ENCODE measurements at places on chromosomes 1 and 21.

DNA sequence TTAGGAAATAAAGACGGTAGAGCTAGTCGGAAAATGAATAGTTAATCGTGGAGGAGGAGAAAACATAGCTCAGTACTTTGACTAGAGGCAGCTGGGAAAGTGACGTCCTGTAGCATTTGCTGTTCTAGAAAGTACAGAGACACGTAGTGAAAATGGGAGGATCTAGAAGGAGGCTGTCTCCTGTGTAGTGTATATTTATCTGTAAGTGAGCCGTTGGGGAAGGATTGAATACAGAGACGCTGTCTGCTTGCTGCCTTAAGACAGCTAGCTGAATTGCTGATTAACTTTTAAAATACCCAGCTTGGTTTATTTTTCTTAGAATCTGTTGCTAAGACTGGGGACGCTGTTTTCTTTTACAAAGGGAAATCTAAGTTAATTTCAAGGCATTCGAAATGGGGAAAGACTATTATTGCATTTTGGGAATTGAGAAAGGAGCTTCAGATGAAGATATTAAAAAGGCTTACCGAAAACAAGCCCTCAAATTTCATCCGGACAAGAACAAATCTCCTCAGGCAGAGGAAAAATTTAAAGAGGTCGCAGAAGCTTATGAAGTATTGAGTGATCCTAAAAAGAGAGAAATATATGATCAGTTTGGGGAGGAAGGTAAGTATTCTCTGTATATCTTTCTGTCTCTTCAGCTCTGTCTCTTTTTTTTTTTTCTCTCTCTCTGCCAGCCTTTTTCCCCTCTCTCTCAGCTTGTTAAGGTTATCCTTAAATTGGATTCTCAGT is at the start of gene DNAJB4:
Gene DNAJB4 (plus strand): TSS at position 221 of the 729 bp plus-strand sequence. CDS start 172 bp downstream, at position 393.
- no peaks in the 10 kb centered on the region for H3K36me3 ChIP-seq
- H3K4me3 ChIP-seq: peak within 1 kb of the TSS; percentile 71
- H3K27ac ChIP-seq: peak within 1 kb of the TSS; percentile 78
- H3K4me1 ChIP-seq: peaks cover 4% of the 10 kb centered on the region
- H3K27me3 ChIP-seq: no peaks in the 10 kb centered on the region

DNA sequence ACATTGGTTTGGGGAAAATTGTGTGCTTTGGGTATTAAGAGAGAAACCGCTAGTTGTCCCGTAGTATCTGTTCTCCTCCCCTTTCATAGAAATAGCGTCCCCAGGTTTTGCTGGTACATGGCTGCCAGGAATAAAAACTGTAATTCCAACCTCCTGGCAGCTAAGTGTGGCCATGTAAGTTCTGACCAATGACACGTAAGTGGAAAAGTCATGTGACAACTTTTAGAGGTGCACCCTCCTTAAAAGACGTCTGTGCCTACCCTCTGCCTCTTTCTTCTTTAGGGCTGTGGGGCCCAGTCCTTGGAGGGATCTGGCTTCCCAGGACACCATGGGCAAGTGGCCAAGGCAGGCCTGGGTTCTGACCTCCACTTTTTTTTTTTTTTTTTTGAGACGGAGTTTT is 59.3 kb downstream of the UMODL1 start:
- DNase-seq: no peak
- H3K36me3 ChIP-seq: no peaks in the 10 kb centered on the region
- peaks cover 6% of the 10 kb centered on the region for H3K27me3 ChIP-seq
- H3K4me1 ChIP-seq: no peaks in the 10 kb centered on the region
- H3K4me3 ChIP-seq: no peak overlapping the region
- no peak overlapping the region for H3K27ac ChIP-seq

DNA sequence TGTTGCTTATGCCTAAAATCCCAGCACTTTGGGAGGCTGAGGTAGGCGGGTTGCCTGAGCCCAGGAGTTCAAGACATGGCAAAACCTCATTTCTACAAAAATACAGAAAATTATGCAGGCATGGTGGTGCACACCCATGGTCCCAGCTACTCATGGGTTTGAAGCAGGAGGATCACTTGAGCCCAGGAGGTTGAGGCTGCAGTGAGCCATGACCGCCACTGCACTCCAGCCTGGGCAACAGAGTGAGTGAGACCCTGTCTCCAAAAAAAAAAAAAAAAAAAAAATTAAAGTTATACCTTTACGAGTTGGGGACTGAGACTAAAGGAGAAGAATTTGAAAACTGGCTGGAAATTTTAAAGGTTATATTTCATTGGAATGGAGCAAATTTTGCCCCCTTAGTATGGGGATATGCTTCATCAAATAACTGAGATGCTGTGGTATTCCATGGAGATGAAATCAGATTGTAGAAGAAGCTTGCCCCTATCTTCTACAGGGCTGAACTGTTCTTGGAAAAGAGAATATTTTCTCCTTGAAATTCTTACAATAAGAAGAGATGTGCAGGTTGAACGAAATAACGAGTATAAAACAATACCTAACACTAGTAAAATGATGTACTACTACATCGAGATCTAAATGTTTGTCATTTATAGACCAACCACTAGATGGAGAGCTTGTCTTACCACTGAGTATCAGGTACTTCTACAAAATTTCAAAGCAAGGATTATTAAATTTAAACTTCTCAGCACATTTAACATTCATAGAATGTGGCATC is 34.9 kb upstream of the SCYL3 start:
- no peaks in the 10 kb centered on the region for H3K36me3 ChIP-seq
- no peaks in the 10 kb centered on the region for H3K4me1 ChIP-seq
- no peak for DNase-seq
- H3K27ac ChIP-seq: no peak overlapping the region
- H3K27me3 ChIP-seq: no peaks in the 10 kb centered on the region

GRCh38 chr1:43184995-43185394 is 12.9 kb downstream of the CFAP57 start:
- H3K4me3 ChIP-seq: no peak overlapping the region
- no peak for DNase-seq
- no peak overlapping the region for H3K27ac ChIP-seq
- no peaks in the 10 kb centered on the region for H3K27me3 ChIP-seq
- no peaks in the 10 kb centered on the region for H3K4me1 ChIP-seq

DNA sequence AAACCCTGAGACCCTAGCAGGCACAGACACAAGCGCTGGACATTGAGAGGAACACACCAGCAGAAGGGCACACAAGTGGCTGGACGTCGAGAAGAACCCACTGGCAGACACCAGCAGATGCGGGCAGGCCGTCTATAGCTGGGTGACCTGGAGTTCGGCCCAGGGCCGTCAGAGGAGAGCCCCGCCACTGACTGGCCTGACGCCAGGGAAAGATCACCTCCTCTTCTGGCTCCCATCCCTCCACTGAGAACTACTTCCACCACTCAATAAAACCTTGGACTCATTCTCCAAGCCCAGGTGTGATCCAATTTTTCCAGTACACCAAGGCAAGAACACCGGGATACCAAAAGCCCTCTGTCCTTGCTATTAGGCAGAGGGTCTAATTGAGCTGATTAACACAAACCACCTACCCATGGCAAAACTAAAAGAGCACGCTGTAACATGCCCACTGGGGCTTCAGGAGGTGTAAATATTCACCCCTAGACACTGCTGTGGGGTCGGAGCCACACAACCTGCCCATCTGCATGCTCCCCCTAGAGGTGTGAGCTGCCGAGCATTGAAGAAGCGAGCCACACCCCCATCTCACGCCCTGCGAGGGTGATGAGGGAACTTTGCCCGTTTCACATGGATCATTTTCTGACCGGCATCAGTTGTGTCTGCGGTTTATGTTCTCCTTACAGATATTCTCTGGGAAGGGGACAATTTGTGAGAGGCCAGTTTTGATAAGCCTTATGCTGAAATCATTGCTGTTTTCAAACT is 104.8 kb downstream of the HLX start:
- no peak for DNase-seq
- no peak overlapping the region for H3K27ac ChIP-seq
- H3K4me1 ChIP-seq: no peaks in the 10 kb centered on the region
- no peaks in the 10 kb centered on the region for H3K36me3 ChIP-seq

DNA sequence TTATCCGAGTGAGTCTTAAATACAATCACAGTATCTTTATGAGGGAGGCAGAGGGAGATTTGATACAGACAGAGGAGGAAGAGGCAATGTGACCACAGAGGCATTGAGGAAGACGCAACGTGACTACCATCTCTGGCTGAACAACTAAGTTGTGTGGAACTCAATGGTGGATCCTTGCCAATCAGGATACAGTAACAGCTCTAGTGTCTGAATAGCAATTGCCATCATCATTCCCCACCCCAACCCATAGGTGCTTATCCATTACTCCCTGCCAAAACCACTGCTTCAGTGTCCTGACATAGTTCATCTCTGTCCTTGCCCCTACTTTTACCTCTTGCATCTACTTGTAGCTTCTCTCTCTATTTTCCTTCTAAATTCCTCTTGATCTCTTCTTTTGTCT is 20.5 kb upstream of the RHBDL2 start:
- H3K4me3 ChIP-seq: no peak overlapping the region
- no peaks in the 10 kb centered on the region for H3K36me3 ChIP-seq
- H3K27ac ChIP-seq: no peak overlapping the region
- peaks cover 5% of the 10 kb centered on the region for H3K4me1 ChIP-seq
- DNase-seq: no peak

- no peak overlapping the region for H3K27ac ChIP-seq
- H3K36me3 ChIP-seq: no peaks in the 10 kb centered on the region
- no peak for DNase-seq
- H3K27me3 ChIP-seq: no peaks in the 10 kb centered on the region
- no peak overlapping the region for H3K4me3 ChIP-seq
Observed at GRCh38 chr1:220274251-220274855, 2.1 kb upstream of the RAB3GAP2 start.

- no peak overlapping the region for H3K27ac ChIP-seq
- no peaks in the 10 kb centered on the region for H3K4me1 ChIP-seq
- DNase-seq: no peak
- peaks cover 3% of the 10 kb centered on the region for H3K27me3 ChIP-seq
Observed at GRCh38 chr1:115429241-115429640, 91.2 kb upstream of the NGF start.

- no peaks in the 10 kb centered on the region for H3K4me1 ChIP-seq
- H3K36me3 ChIP-seq: no peaks in the 10 kb centered on the region
- H3K27me3 ChIP-seq: no peaks in the 10 kb centered on the region
- DNase-seq: no peak
Observed at GRCh38 chr1:239735111-239735510, 348.7 kb downstream of the CHRM3 start.

DNA sequence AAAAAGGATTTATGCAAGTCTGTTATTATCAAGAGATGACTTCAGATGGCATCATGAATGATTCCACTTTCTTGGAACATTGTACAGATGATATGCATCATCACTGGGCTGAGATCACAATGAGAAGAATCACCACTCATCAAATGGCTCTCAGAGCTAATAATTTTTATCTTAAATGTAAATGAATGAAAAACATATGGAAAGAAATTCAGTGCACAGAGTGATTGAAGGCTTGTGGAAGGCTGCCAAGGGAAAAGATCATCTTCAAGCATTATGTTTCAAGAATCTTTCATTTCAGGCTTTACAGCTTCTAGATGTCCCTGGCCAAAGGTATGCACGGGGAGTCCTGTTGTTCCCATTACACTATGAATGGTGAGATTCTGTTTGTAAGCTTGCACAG is 955.7 kb downstream of the TTLL7 start:
- H3K4me3 ChIP-seq: no peak overlapping the region
- no peak overlapping the region for H3K27ac ChIP-seq
- H3K4me1 ChIP-seq: no peaks in the 10 kb centered on the region
- no peaks in the 10 kb centered on the region for H3K36me3 ChIP-seq

DNA sequence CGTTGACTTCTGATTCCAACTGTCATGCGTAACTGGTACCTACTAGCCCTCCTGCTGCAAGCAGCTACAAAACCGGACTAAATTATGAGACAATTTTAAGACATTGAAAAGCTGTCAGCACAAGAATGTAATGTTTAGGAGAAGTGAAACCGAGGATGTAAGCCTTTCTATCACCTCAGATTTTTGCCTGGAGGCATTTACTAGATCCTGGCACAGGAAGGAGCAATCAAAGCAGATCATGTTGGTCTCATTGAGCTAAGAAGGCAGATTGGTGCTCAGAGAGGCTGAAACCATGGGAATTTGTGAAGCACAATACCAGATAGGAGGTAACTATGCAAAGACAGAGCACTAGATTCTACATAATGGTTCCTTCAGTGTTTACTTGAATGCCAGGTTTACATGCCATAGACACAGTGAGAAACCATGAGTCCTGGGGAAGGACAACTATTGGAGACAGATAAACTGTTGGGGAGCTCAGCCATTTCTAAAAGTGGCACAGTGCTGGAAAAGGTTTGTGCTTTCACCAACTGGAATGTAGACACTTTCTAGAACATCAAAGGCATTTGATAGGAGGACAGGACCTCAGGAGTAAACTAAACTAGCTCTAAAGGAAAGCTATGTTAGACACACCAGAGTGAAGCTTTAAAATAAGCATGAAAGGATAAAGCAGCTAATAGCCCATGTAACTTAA is 179.4 kb downstream of the LYPLAL1 start:
- no peak for DNase-seq
- no peaks in the 10 kb centered on the region for H3K36me3 ChIP-seq
- no peak overlapping the region for H3K27ac ChIP-seq
- H3K4me3 ChIP-seq: no peak overlapping the region
- no peaks in the 10 kb centered on the region for H3K4me1 ChIP-seq
- no peaks in the 10 kb centered on the region for H3K27me3 ChIP-seq

DNA sequence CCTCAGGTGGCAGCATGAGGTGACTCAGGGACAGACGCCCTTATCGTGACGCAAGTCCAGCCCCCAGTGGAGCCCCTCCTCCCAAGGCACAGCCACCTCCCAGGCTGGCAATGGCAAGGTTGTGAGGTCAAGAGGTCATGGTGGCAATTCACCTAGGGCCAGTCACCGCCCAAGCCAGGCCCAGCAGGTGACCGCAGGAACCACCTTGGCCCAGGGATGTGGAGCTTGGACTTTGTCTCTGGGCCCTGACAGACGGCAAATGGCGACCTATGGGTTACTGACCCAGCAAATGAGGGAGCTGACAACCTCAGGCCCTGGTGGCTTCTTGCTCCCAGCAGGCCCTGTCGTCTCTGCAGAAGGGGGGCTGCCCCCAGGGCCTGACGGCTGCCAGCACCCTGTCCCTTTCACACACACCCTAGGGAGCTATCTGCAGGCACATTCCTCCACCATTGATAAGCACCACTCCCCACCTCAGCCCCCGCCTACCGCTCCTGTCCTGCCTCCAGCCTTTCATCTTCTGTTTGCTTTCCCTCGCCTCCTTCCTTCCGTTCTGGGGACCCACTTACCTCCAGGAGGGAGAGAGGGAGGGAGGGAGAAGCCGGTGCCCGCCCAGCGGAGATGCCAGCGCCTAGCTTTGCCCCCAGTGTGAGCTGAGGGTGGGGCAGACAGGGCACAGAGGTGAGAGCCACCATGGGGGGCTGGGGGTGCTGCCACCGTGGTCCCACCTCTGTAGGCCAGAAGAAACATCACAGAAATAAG is 12.1 kb downstream of the EPHA2 start:
- H3K4me1 ChIP-seq: peaks cover 9% of the 10 kb centered on the region
- H3K36me3 ChIP-seq: no peaks in the 10 kb centered on the region
- no peak overlapping the region for H3K27ac ChIP-seq
- no peak overlapping the region for H3K4me3 ChIP-seq
- DNase-seq: no peak

DNA sequence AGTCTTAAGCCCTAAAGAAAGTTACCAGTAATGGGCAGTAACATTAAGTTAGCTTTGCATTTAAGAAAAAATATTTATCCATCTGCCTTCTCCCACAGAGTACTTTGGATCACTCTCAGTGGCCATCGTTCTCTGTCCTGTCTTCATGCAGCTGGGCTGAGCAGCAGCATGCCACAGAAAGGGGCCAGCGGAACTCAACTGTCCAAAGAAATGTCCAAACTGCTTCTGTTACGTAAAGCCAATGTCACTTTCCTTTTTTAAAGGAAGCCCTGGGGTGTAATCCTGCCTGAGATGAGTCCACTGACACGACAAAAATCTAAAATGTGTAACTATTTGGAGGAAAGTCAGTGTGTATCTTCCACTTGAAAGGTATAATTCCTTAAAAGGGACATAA is 291.6 kb downstream of the SMYD3 start:
- no peaks in the 10 kb centered on the region for H3K4me1 ChIP-seq
- H3K36me3 ChIP-seq: no peaks in the 10 kb centered on the region
- DNase-seq: no peak
- H3K27me3 ChIP-seq: no peaks in the 10 kb centered on the region
